ENCODE measurements at places on chromosomes 6 and 20.
A peak's percentile ranks its signal among the peaks of the same experiment; 100 is the strongest.

DNA sequence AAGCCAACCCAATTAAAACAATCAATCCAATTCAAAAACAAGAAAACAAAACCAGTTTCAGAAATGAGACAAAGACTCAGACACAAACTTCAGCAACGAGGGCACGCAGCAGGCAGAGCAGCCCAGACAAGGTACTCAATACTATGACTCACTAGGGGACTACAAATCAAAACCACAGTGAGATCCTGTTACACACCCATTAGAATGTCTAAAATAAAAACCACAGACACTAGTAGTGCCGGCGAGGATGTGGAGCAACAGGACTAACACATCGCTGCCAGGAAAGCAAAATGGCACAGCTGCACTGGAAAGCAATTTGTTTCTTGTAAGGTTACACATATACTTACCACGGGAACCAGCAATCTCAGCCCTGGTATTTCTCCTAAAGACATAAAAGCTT is 28.4 kb upstream of the MAS1L start:
- peak; percentile 33 for DNase-seq

- DNase-seq, result no peak
These were observed 197.2 kb upstream of the SOX4 start for GRCh38 chr6:21396313-21396712.

DNA sequence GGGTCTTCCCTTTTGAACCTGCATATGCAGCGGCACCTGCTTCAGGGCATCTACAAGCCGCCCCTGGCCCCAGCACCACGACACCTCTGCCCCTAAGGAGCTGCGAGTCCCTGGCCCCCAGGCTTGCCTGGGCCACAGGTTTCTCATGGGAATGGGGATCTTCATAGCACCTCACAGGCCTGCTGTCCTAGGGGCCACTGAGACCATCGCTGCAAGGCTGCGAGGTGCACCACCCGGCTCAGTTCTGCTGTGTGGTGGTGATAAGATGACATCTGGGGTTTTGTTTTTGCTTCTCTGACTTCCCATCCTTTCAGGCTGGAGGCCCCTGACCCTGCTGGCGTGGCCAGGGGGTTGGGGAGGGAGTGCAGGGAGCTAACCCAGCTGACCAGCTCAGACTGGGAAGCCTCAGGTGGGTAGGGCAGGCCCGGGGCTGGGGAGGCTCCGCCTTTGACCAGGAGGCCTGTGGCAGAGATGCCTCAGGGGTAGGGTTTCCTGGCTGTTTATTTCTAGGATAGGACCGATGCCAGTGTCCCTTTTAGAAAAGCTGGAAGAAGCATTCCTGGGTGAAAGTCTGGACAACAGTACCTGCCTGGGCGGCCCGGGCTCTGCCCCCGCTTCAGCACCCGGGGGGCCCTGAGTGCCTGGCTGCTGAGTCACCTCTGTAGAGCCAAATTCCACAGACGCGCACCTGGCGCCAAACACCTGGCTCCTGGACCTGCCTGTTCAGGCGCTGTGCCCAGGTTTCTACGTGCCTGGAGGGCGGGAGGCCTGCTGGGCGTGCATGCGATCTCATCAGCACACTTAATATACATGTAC is 264.7 kb downstream of the DLL1 start:
- DNase-seq, result no peak

DNA sequence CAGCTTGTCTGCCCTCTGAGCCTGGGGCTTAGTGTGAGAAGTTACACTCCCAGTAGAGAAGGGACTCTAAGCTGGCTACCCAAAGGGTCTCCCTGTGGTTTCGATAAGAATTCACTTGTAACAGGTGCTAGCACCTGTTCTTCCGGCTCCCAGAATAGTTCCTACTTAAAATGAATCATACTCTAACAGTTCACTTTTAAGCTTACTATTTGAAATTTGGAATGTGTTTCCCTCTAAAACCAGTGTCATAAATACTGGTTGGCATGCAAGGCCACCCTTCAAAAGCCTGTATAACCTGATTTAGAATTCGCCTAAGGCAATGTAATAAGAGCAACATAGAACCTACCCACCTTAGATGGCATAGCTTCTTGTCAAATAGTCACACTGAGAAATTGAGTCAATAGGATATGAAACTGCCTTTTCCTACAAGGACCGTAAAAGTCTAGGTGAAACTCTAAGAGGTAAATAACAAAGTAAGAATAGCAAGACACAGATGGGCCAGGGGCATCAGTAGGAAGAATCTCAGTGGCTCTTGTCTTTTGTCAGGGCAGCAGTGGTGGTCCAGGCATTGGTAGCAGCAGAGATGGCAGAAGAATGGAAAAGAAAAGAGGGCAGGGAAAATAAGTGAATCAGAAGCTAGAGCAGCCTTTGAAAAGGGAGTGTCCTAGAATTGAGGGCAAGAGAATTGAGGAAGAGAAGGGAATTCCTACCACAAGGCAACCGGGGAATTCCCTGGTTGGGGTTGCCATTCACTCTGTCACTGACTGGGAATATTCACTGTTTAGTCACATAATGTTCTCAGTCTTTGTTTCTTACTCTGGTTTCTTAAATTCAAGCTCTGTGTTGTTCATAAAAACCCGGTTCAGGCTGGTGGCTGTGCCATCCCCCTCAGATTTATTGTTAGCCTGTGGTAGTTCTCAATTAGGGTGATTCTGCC is 91.5 kb downstream of the HIVEP2 start:
- DNase-seq, result no peak

DNA sequence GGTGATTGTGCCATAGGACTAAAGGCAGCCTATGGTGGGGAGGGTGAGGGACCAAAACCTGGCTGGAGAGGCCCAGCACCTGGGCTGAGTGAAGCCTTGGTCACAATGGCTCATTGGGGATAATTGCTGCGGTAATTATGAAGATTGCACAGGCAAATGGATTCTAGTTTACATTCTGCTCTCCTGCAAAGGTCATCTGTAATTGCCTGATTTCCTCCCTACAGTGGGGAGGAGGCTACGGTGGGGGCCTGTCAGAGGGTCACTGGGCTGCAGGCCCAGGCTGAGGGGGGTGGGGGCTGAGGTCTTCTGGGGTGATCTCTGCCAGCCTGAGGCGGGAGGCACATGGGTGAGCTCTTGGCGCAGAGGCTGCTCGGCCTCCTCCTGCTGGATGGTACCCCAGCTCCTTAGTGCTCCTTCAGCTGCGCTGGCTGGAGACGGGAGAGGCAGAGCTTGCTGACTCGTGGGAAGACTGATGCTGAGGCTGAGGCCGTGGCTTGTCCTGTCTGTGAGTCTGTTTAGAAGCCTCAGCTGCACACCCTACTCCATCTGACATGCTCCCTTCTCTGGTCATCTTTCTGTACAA is 30.3 kb downstream of the PACSIN1 start:
- no peak for DNase-seq

GRCh38 chr6:12270551-12271230 is 19.5 kb upstream of the EDN1 start:
- no peak for DNase-seq

GRCh38 chr6:118677193-118677592 is 25.8 kb upstream of the CEP85L start:
- no peak for DNase-seq

GRCh38 chr6:16043171-16044135 is 85.4 kb upstream of the MYLIP start:
- DNase-seq, result no peak

DNA sequence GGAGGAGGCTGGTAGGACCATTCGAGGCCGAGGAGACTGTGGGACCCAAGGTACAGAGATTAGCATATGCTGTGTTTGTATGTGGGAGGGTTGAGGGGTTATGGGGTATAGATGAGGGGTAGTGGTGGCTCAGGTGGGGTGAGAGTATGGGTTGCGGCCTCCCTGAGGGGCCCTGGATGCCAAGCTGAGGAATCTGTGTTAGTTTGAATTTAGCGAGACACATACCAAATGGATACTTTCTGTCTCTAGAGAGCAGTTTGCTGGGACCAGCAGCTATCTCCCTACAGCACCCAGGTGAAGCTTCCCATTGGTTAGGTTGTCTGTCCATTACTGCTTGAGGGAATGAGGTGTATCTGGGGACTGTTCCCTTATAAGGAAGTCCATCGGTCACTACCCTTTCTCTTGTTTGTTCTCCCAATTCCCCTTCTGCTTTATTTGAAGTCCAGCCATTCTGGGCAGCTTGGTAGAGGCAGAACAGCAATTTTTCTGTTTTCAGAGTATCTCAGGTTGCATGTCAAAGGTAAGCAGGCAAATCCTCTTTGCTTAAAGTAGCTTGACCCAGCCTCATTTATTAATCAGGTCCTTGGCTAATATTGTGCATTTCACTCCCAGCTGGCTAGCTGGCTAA is 15.2 kb downstream of the CHMP4B start:
- no peak for DNase-seq

GRCh38 chr6:127389706-127390105 is 46.3 kb upstream of the ECHDC1 start:
- DNase-seq, result no peak

DNA sequence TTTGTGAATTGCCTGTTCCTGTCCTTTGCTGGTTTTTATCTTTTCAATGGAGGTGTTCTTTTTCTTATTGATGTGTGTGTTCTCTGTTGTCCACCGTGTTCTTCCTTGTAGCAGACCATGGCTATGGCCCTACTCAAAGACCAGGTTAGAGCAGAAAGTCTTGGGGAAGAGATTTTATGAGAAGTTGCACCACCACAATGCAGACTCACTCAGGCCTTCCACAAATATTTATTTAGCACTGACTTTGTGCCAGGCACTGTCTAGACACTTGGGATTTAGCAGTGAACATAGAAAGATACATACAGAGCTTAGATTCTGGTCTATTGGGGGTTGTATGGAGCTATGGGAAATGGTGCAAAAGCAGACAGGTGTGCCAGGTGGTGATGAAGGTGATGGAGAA is 98.8 kb downstream of the DTD1 start:
- no peak for DNase-seq

GRCh38 chr20:60013296-60014139 is 55.3 kb downstream of the CDH26 start:
- DNase-seq, result no peak

GRCh38 chr20:61443443-61444126 is 191.5 kb downstream of the CDH4 start:
- DNase-seq, result no peak

Measured in stimulated activated CD4-positive, alpha-beta T cell treated with anti-CD3 and anti-CD28 coated beads, Interleukin-1b, Interleukin-23, amount 100 ng/mL, for 48 hours (primary cell).